SW 1271 (cell line): ENCODE measurements at places on chromosomes 12 and 14.

DNA sequence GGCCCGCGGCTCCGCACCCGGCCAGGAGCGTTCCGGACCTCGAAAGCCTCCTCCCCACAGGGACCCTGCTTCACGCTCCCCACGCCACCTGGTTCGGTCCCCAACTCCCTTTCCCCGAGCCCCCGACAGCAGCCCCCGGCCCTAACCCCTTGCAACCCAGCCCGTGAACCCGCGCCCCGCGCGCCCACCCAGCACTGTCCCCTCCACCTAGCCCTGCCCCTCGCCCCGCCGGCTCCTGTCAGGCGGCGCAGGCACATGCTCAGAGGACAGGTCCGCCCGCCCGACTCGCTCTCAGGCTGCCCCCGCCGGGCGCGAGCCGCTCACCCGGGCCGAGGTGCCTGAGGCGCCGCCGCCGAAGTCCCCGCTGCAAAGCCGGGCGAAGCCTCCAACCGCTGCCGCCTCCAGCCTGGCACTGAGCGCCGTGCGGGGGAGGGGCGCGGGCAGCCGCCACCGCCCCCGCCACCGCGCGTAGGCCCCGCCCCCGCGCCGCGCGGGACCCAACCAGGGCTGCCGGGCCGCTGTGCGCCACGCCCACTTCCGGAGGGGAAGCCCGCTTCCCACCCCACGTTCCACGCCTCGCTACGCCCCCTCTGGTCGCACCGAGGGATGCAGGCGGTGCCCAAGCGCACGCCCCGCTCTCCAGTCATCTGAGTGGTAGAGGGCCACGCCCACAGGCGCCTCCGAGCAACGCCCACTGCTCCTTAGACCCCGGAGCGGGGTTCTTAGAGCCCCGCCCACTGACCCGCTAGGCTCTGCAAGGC, at the start of gene CORO1C:
Gene CORO1C (minus strand): TSS at position 414 of the 761 bp plus-strand sequence. CDS start 30,200 bp downstream, outside the sequence.
- DNase-seq = peak; percentile 91

DNA sequence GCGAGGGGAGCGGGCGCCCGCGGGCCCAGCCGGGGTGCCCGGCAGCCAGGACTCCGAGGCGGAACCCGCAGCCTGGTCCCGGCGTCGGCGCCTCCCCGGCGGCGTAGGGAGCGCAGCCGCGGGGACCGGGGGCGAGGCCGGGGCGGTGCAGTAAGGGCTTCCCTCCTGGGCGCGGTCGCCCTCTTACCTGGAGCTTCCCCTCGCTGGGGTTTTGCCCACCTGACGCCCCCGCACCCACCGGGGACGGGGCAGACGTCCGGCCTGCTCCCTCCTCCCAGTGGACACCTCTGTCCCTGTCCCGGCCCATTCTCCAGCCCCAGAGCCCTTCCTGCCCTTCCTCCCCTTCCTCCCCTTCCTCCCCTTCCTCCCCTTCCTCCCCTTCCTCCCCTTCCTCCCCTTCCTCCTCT, 413 bp upstream of the TUBA1C start:
- DNase-seq = no peak

- no peak for DNase-seq
These were observed 12.9 kb downstream of the DYRK2 start for GRCh38 chr12:67661311-67662021.

GRCh38 chr12:23004473-23005020, 379.6 kb downstream of the ETNK1 start:
- no peak for DNase-seq

- no peak for DNase-seq
These were observed 118.3 kb upstream of the LRFN5 start for GRCh38 chr14:41488401-41488800.

DNA sequence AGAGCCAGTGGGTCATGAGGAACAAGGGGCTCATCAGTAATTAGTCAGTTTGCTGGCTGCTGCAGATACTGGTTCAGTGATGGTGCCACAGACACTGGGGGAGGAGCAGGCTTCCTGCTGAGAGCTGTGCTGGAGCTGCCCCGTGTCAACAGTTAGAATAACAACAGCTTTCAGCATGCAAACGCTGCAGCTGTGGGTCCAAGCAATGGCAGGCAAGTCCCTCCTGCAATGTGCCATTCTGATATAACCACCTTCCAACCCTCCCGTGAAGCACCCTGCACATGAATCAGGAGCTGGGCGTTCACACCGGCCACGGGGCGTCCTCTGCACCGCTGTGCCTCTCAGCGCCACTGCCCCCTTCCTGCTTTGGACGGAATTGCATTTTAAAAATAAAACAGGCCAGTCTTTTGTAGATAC, 258.4 kb upstream of the SFSWAP start:
- DNase-seq = no peak

- no peak for DNase-seq
These were observed 181.7 kb upstream of the FAR2 start for GRCh38 chr12:28967426-28967825.

- no peak for DNase-seq
These were observed 153.9 kb upstream of the GSC start for GRCh38 chr14:94923786-94924185.

- DNase-seq = no peak
These were observed 23.5 kb upstream of the C12orf50 start for GRCh38 chr12:88052686-88053085.
